ENCODE measurements at places on chromosomes 6 and 20.

- no peak for DNase-seq
Measured at GRCh38 chr6:134427721-134428120, 109.8 kb upstream of the SGK1 start.

DNA sequence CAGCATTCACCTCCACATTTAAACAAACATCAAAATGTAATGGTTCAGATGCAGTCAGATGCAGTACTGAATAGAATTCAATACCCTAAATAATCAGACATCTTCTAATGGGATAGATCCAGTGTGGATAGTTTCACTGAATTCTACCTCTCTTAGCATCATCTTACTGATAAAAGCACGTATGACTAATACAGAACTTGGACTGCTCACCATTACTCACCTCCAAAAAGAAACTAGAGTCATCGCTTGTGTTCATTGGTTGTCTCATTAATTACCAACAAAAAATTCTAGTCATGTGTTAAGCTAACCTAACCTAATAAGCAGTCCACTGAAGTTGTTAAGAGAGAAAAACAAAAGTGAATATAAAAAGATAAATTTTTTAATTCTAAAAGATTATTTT, 165.9 kb upstream of the IRAK1BP1 start:
- DNase-seq, result no peak

DNA sequence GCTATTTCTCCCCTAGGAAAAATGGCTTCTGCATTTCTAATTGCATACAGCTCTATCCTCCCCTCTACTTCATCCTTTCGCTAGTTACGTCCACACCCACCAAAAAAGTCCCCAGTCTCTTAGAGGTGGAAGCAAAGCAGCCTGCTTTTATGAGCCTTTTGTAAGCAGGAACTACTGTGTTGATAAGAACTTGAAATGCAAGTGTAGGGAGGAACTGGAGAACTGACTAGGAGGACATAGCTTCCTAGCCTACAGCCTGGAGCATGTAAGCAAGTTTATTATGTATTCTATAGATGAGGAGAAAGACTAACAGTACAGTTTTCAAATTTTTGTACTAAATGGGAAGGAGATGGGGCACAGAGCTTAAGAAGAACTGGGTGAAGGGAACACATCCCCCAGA, 10.3 kb downstream of the ARHGAP18 start:
- peak; percentile 55 for DNase-seq

- DNase-seq, result no peak
Measured at GRCh38 chr6:70266142-70266541, 36.7 kb downstream of the COL9A1 start.

- DNase-seq, result peak; percentile 26
Measured at GRCh38 chr6:131129689-131130553, 5.3 kb upstream of the AKAP7 start.

DNA sequence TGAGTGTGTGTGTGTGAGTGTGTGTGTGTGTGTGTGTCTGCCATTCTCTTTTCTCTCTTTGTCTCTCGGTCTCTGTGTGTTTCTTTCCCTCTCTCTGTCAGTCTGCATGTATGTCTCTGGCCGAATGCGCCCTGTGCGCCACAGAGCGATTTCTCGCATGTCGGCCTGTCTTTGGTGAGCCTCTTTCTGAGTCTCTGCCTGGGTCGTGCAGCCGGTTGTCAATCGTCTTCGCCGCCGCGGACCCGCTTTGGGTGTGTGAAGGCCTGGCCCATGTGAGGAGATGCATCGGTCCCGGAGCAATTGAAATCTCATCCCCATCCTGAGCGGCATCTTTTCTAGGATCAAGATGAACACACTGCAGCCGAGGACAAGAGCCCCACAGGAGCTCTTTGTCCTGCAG, 1567.2 kb upstream of the DEFB115 start:
- DNase-seq, result no peak

GRCh38 chr6:69026243-69026642, 391.2 kb downstream of the ADGRB3 start:
- peak; percentile 46 for DNase-seq

GRCh38 chr20:47027456-47027855, 132.8 kb downstream of the EYA2 start:
- DNase-seq, result no peak

GRCh38 chr6:43511824-43512415, 1.8 kb upstream of the LRRC73 start:
- DNase-seq, result no peak

DNA sequence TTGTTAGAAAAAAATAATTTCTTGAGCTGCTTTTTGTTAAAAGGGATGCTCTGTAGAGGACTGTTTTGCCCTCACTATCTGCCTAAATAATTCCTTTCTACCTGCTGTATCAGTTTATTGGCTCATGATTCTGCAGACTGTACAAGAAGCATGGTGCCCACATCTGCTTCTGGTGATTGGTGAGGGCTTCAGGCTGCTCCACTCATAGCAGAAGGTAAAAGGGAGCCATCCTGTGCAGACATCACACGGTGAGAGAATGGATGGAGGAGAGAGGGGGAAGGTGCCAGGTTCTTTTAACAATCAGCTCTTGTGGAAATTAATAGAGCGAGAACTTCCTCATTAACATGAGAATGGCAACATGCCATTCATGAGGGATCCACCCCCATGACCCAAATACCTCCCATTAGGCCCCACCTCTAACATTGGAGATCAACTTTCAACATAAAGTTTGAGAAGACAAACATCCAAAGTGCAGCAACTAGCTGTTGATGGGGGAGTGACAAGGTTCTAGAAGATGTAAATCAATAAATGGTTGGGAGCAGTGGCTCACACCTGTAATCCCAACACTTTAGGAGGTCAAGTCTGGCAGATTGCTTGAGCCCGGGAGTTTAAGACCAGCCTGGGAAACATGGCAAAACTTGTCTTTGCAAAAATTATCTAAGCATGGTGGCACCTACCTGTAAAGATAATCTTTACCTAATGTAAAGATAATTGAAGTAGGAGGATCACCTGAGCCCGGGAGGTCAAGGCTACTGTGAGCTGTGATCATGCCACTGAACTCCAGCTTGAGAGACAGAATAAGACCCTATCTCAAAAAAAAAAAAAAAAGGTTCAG, 15.7 kb upstream of the AHCY start:
- no peak for DNase-seq

DNA sequence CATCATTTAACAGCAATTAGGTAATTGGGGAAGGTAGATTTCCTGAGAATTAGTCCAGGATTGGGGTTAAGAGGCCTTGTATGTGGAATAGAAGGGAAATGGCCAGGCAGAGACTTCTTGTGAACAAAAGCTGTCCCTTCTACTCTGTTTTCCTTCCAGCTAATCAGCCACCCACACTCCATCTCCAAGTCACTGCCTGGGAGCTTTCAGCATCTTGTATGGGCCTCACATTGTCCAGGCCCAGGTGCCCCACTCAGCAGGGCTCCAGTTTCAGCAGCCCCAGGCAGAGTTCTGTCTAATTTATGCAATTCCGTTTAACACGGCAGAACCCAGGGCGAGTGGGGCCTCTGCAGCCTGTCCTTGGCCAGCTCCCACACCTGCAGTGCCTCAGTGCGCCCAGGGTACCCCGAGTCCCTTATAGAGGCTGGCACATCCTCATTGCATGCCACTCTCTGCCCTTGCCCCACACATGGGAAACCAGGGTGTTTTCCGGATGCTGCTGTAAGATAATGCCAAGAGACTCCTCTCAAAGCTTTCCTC, 113.0 kb downstream of the EDN3 start:
- no peak for DNase-seq

- no peak for DNase-seq
Measured at GRCh38 chr6:45500924-45501816, 123.4 kb upstream of the SUPT3H start.

GRCh38 chr6:128518434-128519131, 1.8 kb downstream of the PTPRK start:
- no peak for DNase-seq

- DNase-seq, result peak; percentile 49
Measured at GRCh38 chr6:143976806-143977349, 31.2 kb downstream of the PLAGL1 start.

DNA sequence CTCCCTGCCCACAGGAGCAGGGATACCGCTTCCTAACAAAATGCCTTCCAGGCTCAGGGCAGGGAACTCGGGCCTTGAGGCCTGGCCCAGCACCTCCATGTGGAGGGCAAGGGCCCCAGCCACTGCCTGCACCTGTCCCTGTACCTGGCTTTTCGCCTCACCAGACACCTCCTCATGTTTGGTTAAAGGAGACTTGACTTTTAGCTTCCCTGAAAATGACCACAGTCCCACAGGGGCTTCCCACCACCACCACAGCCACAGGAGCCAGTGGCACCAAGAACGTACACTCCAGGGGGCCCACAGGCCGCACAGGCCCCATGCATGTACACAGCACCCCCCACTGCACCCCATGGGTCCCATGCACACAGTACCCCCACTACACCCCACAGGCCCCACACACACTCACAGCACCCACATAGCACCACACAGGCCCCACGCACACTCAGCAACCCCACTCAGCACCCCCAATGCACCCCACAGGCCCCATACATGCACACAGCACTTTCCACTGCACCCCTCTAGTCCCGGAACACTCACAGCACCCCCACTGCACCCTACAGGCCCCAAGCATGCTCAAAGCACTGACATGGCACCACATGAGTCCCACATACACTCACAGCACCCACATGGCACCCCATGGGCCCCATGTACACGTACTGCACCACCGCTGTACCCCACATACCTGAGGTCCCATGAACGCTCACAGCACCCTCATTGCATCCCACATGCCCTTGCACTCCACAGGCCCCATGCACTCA, 86.5 kb downstream of the GINS1 start:
- DNase-seq, result no peak

- DNase-seq, result no peak
Measured at GRCh38 chr6:2225422-2226392, 19.7 kb downstream of the GMDS start.

- no peak for DNase-seq
Measured at GRCh38 chr20:18263723-18264122, 24.6 kb upstream of the ZNF133 start.

- no peak for DNase-seq
Measured at GRCh38 chr6:168765752-168766151, 324.8 kb downstream of the SMOC2 start.

DNA sequence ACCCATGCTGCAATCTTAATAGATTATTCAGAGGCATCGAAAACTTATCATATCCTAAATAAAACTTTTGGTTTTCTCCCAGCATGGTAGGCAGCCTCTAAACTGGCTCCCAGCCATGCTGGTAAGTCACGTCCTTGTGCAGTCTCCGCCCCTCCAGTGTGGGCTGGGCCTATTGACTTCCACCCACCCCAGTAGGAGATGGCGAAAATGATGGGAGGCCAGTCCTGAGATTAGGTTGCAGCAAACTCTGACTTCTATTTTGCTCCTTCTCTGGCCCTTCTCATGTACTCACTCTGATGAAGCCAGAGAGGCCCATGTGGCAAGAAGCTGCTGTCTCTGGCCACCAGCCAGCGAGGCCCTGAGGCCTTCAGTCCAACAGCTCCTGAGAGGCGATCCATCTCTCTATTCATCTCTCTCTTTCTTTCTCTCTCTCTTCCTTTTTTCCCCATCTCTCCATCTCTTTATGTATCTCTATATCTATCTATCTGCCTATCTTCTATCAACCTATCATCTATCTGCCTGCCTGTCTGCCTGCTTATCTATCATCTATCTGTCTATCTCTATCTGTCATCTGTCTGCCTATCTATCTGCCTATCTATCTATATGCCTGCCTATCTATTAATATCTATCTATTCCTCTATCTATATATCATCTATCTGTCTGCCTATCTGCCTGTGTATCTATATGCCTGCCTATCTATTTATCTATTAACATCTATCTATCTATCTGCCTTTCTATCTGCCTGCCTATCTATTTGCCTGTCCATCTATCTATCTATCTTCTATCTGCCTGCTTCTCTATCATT, 52.7 kb upstream of the STX16 start:
- DNase-seq, result no peak

GRCh38 chr6:5287205-5287965, 26.1 kb downstream of the FARS2 start:
- DNase-seq, result peak; percentile 70

DNA sequence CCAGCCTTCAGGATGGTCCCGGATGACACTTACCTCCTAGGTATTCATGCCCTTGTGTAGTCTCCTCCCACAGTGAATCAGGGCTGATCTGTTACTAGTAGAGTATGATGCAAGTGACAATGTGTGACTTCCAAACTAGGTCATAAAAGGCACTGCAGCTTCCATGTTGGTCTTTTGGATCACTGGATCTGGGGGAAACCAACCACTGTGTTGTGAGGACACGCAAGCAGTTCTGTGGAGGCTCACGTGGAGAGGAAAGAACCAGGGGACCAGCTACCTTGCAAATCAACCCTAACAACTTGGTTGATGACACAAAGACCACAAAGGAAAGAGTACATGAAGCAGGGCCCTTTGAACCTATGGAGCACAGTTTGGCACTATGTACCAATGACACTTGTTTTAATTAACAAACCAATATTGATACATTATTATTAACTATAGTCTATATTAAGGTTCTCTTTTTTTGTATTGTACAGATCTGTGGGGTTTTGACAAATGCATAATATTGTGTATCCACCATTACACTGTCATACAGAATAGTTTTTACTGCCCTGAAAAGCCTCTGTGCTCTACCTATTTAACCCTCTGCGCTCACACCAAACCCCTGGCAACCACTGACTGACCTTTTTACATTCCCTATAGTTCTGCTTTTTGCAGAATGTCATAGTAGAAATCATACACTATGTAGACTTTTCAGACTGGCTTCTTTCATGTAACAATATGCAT, 16.3 kb upstream of the SDCBP2 start:
- no peak for DNase-seq

GRCh38 chr20:48210111-48211027, 425.1 kb upstream of the SULF2 start:
- no peak for DNase-seq

DNA sequence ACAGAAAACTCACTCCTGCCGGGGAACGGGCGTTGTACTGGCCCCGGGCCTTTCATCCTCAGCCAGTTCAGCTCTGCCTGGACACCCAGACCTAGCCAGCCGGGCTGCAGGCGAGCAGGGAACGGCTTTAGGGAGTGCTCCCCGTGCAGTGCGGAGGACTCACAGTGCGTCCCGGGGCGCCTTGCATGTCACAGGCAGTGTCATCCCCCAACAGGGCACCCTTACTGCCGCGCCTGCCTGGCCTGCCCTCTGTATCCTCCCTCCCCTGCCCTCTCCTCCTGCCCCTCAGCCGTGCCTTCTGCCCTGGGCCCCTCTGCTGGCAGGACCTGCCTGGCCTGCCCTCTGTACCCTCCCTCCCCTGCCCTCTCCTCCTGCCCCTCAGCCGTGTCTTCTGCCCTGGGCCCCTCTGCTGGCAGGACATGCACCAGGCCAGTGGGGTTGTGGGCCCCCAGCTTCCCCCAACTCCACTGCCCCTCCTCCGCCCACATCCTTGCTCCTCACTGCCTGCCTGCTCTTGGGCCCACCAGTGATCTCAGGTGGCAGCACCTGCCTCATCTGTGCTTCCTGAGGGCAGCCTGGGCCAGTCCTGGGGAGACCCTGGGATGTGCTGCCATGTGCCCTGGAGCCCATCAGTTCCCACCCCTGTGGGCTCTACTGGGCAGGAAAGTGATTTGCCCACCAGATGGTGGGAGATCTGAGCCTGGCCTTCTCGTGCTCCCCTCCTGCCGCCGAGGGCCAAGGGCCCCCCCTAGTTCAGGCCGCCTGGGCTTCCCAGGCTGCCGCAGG, 43.0 kb downstream of the PYGB start:
- DNase-seq, result no peak

All from inflammatory macrophage treated with lipopolysaccharide for 4 hours (primary cell).